ENCODE measurements at places on chromosomes 2 and 18. TPM values are rescaled to one million over a fixed set of nuclear protein-coding genes. Genes with fewer than 3 reads are reported as not detected.

PKP4 gene
- total RNA-seq = 60.8 TPM

TRIM54 gene
- not detected for total RNA-seq

COX7A2L gene
- 35.2 TPM for total RNA-seq

TMEM182 gene
- not detected for total RNA-seq

OSBPL6 gene
- 1.4 TPM for total RNA-seq

NT5DC4 gene
- total RNA-seq = not detected

SLC14A1 gene
- total RNA-seq = 42.7 TPM

MYL12B gene
- 198 TPM for total RNA-seq

AMER3 gene
- not detected for total RNA-seq

TSPYL6 gene
- total RNA-seq = not detected

KCNK3 gene
- 7.2 TPM for total RNA-seq

SLC38A11 gene
- total RNA-seq = not detected

POMC gene
- 18.6 TPM for total RNA-seq

BCL2 gene
- total RNA-seq = 20.5 TPM

CRYGD gene
- total RNA-seq = not detected

GPR155 gene
- total RNA-seq = 1.8 TPM

CBLN2 gene
- total RNA-seq = 8.2 TPM

ARHGAP25 gene
- 8.3 TPM for total RNA-seq

KLHL30 gene
- 28.2 TPM for total RNA-seq

SLC16A14 gene
- 15.8 TPM for total RNA-seq

CHRNG gene
- not detected for total RNA-seq

BOLA3 gene
- total RNA-seq = 47.3 TPM

LIMS3 gene
- 21.9 TPM for total RNA-seq

Data from ascending aorta (tissue), 2 donors.